Suprapubic skin (tissue), 4 donors: ENCODE measurements at places on chromosomes 12 and 14. TPM values are rescaled to one million over a fixed set of nuclear protein-coding genes. Genes with fewer than 3 reads are reported as not detected.

- DNase-seq, result no peak
Measured at GRCh38 chr12:112427760-112428159, 9.0 kb downstream of the PTPN11 start.

DNA sequence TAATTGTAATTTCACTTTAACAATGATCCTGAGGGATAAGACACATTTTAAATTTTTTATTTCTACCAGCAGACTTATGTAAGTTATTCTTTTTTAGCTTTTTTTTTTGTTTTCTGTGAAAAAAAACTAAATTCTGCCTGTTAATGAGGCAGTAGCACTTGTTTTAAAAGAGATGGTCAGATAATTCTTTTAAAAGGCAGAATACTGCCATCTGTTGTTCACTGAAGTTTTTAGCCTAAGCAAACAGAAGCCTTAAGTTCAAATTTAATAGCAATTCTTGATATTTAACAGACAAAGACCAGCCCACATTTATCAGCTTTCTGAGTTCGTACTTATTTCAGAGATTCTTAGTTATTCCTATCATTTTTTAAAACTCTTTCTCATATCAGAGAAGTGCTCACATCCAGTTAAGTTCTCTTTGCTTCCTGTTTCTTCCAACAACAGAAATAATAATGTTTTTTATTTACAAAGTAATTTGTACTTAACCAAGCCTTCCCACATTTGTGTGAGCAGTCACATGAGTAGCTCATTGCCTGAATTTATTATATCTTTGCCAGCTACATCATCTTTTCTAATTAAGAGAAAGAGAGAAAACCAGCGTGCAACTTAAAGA is 93.4 kb upstream of the SLCO1C1 start:
- DNase-seq, result no peak

- DNase-seq, result no peak
Measured at GRCh38 chr14:31269634-31270195, 62.1 kb upstream of the HECTD1 start.

- DNase-seq, result no peak
Measured at GRCh38 chr12:115898670-115899069, 378.8 kb downstream of the MED13L start.

- no peak for DNase-seq
Measured at GRCh38 chr14:88388741-88389282, 3.4 kb downstream of the SPATA7 start.

GRCh38 chr14:55418411-55418810 is 6.8 kb upstream of the ATG14 start:
- no peak for DNase-seq

GRCh38 chr12:100823963-100824362 is 29.4 kb downstream of the ANO4 start:
- no peak for DNase-seq

DNA sequence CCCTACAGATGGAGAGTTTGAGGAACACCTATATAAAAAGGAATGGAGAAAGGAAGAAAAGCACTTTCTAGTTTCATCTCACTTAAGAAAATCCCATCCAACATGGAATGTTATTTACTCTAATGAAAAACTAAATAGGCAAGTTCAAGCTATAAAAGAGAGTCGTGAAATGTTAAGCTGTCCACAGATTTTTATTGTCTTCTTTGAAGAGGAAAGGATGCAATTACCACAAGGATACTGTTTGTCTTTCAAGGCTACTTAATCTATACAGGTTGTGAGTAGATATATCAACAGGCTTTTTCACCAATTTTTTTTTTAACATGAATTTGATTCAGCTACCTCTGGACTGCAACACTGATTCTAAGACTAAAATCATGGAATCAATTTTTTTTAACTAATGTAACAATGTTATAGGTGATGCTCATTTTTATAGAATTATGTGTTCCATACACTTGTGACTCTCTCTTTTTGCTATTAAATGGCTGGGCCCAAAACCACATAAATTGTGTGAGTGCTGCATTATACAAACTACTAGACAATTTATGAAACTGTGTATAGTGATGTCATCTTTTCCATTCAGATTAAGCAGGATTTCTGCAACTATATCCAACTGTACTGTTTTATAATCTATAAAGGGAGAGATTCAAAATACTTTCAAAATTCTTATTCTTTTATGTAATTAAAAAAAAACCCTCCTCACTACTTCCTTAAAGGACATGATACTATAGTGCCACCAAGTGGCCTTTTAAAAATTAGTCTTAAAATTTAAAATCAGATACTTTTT is 26.8 kb upstream of the BMAL2 start:
- no peak for DNase-seq

DNA sequence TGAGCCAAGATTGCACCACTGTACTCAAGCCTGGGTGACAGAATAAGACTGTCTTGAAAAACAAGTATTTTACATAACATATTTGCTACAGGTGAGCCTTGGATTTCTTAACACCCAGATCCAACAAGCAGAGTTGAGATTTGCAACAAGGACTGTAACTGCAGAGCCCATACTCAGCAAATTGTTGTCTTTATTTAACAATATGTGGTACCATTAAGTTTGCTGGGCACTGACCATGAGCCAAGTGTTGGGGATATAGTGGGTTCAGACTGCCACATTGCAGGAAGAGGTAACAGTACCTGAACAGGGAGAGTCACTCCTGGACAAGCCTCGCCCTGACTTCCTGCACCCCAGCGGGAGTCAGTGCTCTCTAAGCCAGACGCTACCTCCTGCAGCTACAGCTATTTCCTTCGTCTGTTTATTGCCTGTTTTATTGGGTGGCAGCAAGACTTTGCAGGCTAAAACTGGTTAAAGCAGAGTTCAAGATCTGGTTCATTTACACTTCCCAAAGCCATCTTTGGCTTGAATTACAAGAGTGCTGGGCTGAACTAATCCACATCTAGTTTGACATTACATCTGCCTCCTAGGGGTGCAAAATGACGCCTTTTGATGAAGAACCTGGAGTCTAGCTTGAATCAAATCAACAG is 12.5 kb downstream of the AHSA1 start:
- DNase-seq, result no peak

DNA sequence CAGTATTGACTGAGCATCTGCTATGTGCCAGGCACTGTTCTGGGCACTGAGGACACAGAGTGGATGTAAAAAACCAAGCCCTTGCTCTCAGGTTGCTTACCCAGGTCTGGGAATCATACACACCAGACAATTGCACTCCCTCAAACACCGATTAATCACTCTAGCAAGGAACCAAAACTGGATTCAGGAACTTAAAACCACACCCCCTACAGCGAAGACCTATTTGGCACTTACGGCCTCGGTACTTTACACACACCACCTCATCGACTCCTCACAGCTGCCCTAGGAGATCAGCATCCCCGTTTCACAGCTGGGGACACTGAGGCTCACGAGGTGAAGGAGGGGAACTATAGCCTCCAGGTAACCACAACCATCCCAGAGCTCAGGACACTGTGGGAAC is 1.6 kb downstream of the GLTP start:
- no peak for DNase-seq

DNA sequence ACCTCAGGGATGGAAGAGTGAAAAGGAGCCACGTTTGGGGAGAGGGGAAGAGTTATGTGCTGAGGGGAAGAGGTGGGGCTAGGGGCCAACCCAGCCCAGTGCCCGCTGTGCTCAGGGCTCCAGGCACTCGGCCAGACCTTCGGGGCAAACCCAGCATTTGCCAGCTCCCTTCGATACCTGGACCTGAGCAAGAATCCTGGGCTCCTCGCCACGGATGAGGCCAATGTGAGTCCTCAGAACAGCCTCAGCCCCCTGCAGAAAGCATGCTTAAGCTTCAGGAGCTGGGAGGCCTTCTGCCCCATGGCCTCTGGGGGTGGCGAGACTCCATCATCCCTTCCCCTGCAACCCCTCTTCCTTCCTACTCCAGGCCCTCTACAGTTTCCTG is 5.0 kb downstream of the CARMIL3 start:
- DNase-seq, result no peak

GRCh38 chr14:75634848-75635247 is 25.8 kb downstream of the ERG28 start:
- no peak for DNase-seq

GRCh38 chr12:77947330-77947729 is 116.6 kb downstream of the NAV3 start:
- no peak for DNase-seq

DNA sequence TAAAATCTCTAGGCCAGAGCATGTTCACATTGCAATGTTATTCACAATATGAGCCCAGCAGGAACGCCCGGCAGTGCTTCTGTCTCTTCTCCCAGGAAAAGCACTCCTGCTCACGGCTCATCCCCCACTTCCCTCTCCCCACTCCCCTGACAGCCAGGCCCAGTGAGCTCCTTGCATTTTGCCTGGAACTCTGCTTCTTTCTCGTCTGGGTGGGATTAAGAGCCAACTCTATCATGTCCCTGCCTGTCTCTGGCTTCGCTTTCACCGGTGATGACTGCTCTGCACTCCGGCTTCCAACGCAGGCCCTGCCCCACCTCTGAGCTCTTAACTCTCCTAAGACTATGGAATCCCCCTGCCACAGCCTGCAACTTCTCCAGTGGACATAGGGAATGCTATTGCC is 2.5 kb downstream of the PLEK2 start:
- peak; percentile 51 for DNase-seq

DNA sequence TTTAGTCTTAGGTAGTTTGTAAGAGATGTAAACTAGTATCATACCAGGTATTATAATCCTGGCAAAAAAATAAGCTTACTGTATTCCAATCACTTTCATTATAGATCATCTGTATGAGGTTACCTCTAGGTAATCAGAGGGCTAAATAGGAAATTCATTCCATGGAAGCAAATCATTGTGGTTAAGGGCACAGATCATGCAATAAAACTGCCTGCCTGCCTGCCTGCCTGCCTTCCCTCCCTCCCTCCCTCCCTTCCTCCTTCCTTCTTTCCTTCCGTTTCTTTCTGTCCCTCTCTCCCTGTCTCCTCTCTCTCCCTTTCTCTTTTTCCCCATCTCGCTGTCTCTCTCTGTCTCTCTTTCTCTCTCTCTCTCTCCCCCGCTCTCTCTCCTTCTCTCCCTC is 3.2 kb upstream of the CLEC9A start:
- DNase-seq, result no peak

GRCh38 chr14:68349900-68350629 is 442.8 kb downstream of the ZFP36L1 start:
- no peak for DNase-seq

- no peak for DNase-seq
Measured at GRCh38 chr12:123444092-123445026, 7.9 kb upstream of the RILPL2 start.

GRCh38 chr12:104249017-104249416 is 33.4 kb downstream of the TXNRD1 start:
- DNase-seq, result no peak

DNA sequence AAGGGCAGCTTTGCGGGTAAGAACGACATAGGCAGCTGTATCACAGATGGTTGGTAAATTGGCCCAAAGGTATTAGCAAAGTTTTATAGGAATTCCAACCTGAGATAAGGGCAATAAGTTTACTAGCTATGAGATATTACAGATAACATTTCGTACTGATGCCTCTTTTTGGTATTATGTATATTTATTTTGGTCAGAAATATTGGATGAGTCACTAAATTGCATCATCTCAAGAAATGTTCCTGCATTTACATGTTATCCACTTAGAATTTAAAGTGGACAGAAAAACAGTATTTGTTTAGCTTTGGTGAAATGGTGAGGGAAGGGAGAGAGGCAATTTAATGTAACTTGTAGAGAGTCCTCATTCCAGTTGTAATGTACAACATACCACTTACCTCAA is 65.1 kb upstream of the PZP start:
- DNase-seq, result no peak

- no peak for DNase-seq
Measured at GRCh38 chr12:122018457-122018856, 3.2 kb upstream of the BCL7A start.

GRCh38 chr12:8661016-8661415 is 1.6 kb downstream of the MFAP5 start:
- DNase-seq, result no peak

- no peak for DNase-seq
Measured at GRCh38 chr14:74255281-74255680, 16.0 kb downstream of the VSX2 start.

DNA sequence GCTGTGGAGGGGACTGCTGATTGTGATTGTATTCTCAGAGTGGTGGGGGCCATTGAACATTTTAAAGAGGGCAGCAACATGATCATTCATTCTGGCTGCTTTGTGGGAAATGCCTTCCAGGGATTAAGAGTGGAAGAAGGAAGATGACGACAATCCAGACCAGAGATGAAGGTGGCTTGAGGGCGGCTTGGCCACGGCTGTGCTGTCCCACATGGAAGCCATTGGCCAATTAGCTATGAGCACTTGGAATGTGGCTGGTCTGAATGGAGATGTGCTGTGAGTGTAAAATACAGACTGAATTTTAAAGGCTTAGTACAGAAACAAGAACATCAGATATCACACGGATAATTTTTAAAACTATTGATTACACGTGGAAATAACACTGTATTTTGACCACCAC is 19.2 kb upstream of the SLC10A1 start:
- DNase-seq, result no peak

GRCh38 chr14:26265170-26265685 is 332.6 kb downstream of the NOVA1 start:
- no peak for DNase-seq

GRCh38 chr14:57963071-57963470 is 97.2 kb upstream of the SLC35F4 start:
- DNase-seq, result no peak

Gene GPRC5D
- 13.4 TPM for total RNA-seq

Gene OR11H7
- not detected for total RNA-seq

Gene LBHD2
- total RNA-seq, result not detected

Gene CHST11
- total RNA-seq, result 2.7 TPM

Gene IRAK3
- 8.8 TPM for total RNA-seq

Gene FOXN4
- total RNA-seq, result not detected
